ENCODE measurements at places on chromosomes 5 and 9.

DNA sequence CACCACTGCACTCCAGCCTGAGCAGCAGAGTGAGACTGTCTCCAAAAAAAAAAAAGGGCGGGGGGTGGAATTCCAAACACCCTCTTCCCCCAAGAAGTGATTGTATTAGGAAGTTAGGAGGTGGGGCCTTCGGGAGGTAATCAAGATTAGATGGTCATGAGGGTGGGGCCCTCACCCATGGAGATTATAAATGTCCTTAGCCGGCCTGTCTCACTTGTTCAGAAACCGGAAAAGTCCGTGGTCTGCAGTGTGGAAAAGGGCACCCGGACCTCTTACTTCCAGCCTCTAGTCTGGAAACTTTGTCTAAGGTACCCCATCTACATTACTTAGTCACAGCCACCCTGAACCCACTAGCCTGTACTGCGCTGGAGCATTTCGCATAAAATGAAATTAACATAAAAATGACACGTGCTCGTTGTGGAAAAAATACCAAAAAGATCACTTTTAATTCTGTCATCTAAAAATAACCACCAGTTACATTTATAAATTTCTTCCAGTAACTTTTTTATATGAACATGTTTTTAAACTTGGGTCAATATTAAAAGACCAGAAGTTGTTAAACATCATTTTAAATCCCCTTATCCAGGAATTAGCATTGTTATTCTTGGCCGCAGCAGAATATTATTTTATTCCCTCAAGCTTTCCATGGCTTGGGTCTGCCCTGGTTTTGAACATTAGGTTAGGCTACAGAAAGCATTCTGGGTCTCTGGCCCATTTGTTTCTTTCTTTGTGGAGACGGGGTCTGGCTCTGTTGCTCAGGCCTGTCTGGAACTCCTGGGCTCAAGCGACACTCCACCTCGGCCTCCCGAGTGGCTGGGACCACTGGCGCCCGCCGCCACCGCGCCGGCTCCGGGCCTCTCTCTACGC is 1.2 kb upstream of the CKS2 start:
- peak; percentile 36 for DNase-seq

DNA sequence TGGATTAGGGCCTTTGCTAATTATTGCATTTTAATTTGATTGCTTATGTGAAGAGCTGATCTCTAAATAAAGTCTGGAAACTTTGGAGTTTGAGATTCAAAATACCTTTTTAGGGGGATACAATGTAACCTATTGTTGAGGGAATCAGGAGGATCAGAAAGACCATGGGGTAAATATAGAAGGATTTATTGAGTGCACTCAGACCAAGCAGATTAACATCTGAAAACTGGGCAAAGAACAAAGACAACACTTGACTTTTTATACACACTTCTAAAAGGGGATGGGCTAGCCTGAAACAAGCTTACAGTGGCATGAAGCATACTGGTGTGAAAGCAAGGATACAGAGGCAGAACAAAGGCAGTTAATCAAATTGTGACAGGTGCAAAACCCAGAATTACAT is 174.3 kb downstream of the MRPS30 start:
- no peak for DNase-seq

DNA sequence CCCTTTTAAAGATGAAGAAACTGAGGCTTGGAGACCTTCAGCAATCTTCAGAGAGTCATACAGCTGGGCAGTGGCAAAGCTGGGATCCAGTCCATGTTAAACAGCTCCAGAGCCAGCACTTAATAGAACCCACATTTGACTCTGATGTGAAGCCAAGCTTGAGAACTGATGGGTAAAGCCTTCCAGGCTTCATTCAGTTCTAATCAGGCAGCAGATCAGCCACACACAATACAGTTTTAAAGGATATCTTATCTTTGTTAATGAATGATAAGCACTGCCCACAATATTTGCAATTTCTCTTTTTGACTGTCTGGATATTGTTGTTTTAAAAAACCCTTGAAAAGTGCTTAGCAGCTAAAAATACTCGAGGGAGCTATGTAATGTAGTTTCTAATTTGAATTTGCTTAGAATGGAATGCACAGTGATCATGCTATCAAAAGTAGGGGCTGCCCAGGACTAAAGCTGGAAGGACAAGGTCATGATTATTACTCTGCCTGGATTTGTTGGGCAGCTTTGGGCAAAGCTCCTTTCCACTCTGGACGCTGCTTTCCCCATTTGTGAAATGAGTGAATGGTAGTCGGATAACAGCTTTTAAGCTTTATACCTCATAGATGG is 31.3 kb upstream of the HTR4 start:
- DNase-seq = no peak

DNA sequence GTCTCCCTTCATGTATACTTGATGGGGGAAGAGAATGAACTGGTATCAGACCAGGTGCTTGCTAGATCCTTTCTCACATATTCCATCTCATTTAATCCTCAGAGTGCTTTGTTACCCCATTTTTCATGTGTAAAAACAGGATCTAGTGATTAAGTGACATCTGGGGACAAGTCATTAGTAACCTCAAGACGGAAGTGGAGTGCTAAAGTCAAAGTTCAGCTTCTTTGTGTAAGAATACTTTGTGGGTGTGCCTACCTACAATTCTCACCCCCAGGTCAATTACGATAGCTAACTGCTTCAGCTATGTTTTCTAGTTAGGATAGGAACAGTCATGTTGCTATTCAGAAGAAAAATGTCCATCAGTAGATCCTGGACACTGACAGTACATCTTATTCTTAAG is 3.1 kb upstream of the FAM120AOS start:
- DNase-seq = peak; percentile 51

DNA sequence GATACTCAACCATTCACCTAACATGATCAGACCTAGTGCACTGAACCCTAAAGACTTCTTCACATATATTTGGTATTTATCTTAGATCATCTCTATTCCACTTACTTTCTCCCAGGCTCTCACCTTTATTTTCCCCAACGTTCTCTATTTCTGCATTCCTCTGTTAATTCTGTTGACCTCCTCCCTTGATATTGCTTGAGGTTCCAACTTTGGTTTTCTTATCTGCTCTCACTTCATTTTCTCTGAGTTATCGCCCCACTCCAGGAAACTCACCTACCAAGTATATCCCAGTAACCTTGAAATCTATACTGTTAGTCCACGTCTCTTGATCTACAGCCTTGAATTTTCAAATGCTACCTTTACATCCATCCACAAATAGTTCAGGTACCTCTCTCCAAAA is 9.2 kb downstream of the NADK2 start:
- DNase-seq = no peak

DNA sequence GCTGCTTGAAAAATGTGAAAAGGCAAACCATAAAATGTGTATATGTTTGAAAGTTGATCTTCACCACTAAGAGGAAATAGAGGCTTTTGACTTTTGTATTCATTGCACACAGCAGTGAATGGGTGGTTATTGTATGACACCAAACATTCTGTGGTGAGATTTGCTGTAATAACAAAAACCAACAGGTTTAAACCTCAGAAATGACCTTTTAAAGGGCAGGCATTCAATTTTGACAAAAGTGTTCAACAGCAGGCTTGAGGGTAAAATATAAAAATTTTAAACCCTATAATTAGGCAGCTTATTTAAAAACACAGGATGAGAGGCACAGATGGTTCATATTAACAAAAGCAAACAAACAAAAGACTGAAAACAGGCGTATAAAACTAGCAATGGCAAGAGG is 128.1 kb upstream of the NUDT12 start:
- DNase-seq = no peak

DNA sequence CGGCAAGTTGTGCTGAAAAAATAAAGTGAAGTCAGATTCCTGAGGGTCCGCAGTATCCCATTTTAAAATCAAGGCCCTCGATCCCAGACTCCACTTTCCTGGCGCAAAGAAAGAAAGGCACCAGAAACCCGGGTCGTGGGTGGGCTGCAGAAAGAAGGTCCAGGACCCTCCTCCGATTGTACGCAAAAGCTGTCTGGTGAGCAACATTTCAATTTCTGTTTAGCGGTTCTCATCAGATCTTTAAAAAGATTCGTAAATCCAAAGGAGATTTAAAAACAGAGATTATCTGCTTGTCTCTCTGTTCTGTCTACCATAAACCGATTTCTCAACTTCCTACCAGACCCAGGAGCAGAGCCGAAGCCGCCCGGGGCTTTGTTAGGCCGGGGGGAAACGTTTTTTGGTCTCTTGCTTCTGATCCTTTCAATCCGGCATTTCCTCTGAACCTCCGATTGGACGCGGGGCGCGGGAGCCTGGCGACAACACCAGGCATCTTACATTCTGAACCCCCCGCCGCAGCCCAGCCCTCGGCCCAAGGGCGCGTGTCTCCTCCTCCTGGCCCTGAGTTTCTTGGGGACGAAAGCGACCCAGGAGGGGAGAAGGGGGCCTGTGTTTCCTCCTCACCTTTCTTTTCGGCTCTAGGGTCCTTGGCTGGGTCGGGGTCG is 746 bp downstream of the NKX2-5 start:
- no peak for DNase-seq

DNA sequence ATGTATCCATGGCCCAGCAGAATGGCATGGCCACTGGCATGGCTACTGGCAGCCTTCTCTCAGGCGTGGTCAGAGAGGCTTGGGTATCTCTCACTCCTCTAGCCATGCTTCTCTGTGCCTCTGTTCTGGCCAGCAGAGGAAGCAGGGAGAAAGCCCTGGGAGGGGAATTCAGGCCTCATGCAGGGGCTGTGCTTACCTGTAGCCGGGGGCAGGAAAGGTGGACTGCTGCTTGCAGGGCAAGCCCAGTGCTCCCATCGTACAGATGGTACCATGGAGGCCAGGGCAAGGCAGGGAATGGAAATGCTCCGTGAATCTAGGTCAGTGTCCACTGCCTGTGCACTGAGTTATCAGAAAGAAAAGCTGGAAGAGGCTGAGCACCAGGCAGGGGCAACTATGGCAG is 2.7 kb downstream of the OR13J1 start:
- no peak for DNase-seq

DNA sequence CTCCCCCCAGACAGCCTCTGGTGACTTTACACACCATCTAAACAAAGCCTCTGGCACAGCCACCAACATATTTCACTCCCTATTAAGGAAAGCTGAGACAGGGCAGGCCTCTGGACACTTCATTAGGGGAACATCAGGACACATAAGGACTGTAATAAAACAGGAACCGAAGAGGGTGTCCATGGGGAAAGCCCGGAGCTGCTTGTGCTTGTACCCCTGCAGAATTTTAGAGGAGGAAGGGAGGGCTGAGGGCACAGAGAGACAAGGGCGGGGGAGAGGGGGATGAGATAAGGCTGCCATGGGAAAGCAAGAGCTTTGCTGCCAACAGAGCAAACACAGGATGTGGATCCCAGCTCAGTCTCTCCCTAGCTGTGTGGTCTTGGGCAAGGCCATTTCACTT is 138.4 kb downstream of the ASTN2 start:
- no peak for DNase-seq

- DNase-seq = no peak
These were observed 17.9 kb downstream of the HMMR start for GRCh38 chr5:163478126-163478981.

DNA sequence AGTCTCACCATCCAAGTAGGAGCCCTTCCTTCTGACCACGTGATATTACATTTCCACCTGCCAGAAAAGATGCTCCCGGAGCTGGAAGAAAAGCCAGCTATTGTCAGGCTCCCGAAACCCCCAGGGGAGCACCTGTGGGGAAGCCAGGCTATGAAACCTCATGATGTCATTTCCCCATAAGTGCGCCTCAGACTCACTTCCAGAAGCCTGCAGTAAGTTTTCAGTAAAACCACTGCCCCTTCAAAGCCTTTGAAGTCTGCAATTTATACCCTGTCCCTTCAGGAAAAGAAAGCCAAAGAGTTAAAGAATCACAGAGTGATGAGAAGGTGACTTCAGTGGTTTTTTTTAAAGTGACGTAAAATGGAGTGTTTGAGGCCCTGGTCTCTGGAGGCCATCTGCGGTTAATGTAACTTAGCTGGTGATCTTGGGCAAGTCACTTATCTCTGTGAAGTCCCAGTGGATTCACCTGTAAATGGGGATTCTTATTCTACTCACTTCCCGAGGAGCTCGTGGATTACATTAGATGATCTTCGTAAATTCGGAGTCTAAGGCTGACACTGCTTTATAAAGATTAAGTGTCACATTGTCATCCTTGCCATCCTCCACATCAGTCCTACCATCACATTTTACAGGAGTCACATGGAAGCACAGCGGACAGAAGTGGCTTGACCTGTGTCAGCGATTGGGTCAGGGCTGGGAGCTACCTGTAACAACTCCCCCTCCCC is 2.6 kb upstream of the SEMA6A start:
- DNase-seq = peak; percentile 89

DNA sequence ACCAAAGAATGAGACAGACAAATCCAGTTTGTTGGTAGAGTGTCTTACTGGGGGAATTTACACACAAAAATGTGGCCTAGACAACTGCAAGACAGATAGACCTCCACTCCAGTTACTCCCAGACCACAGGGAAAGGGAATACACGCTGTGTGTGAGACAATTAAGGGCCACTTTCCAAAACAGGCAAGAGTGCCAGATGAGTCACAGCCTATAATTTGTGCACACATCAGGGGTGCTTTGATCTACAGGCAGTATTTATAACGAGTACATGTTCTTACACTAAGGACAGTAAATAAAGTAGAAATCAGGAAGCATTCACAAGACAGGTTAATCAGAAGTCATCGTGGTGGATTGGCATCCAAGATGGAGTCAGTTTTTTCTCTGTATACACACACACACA is 114.8 kb downstream of the ZNF622 start:
- no peak for DNase-seq

DNA sequence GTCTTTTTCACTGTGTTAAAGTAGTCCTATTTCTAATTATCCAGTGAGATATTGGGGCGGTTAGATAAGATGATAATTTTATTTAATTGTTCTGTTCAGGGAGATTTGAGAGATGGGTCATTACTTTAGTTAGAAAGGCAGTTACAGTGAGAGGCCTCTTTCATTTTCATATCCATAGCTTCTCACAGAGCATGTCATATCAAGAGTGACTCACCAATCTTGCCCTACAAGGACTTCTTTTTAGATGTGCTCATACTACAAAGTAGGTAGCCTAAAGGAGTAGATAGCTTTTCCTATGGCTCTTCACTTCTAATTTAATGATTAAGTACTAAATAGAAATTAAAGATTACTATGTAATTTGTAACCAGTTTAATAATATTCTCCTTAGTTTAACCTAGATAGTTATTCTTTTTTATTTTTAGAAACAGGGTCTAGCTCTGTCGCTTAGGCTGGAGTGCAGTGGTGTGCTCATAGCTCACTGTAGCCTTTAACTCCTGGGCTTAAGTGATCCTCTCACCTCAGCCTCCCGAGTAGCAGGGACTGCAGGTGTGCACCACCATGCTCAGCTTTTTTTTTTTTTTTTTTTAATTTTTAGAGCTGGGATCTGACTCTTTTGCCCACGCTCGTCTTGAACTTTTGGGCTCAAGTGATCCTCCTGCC is 71.0 kb downstream of the FER start:
- DNase-seq = peak; percentile 54

GRCh38 chr5:119385136-119385535 is 29.3 kb downstream of the TNFAIP8 start:
- DNase-seq = no peak

GRCh38 chr9:121880343-121880898 is 212.7 kb downstream of the TTLL11 start:
- no peak for DNase-seq

- peak; percentile 72 for DNase-seq
These were observed 15.1 kb upstream of the PHF19 start for GRCh38 chr9:120891884-120892747.
